ENCODE measurements at places on chromosomes 13 and 19.

GRCh38 chr19:772730-773436 lies 22.0 kb downstream of the MISP start:
- no peak for DNase-seq

GRCh38 chr13:90276216-90276615 lies 1071.3 kb upstream of the MIR17HG start:
- no peak for DNase-seq

DNA sequence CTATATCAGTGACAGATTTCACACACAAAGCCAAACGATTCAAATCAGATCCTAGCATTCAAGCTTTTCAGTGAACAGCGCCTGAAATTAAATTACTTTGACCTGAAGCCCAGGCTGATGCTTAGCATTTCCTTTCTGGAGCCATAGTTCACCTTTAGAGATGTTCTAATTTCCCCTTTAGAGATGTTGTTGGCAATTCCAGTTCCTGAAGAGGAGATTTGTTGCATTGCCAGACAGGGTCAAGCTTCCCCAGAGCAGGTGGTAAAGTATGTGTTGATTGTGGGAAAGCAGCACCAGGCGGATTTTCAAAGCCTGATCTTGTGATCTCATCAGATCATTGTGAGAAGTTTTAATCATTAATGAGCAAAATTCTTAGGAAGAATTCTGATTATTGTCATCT lies 609.8 kb upstream of the KLF12 start:
- DNase-seq: no peak

DNA sequence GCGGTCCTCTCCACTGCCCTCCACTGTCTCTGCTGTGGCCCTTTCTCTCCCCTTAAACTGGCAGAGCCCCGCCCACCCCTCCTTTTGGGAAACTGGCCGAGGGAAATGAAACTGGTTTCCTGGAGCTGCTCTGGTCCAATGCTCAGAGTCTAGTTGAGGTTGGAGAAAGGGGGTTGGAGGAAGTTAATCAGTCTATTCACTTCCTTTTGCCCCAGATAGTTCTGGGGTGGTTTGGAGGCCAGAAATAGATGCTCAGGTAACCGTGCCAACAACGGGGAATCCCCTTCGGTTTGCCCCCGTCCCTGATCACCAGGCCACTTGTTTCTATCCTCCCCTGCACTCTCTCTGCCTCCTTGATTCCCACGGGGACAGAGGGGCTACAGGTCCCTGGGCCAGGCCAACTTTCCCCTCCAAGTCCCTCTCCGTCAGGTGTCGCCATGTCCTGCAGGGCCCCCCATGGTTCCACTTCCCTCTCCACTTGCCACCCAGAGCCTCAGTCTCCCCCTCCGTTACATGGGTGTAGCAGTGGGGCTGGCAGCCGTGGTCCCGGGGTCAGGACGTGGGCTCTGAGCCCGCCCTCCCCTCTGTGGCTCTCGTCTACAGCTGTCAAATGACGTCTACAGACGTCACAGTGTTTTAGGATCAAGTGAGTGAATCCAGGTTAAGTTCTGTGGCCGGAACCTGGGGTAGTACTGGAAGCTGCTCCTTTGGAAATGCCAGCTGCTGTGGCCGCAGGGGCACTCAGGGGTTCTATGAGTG lies at the start of gene IL4I1:
TSS of gene IL4I1 (minus strand) at position 25 of the 759 bp plus-strand sequence. CDS start 727 bp downstream, outside the sequence.
- DNase-seq: no peak

DNA sequence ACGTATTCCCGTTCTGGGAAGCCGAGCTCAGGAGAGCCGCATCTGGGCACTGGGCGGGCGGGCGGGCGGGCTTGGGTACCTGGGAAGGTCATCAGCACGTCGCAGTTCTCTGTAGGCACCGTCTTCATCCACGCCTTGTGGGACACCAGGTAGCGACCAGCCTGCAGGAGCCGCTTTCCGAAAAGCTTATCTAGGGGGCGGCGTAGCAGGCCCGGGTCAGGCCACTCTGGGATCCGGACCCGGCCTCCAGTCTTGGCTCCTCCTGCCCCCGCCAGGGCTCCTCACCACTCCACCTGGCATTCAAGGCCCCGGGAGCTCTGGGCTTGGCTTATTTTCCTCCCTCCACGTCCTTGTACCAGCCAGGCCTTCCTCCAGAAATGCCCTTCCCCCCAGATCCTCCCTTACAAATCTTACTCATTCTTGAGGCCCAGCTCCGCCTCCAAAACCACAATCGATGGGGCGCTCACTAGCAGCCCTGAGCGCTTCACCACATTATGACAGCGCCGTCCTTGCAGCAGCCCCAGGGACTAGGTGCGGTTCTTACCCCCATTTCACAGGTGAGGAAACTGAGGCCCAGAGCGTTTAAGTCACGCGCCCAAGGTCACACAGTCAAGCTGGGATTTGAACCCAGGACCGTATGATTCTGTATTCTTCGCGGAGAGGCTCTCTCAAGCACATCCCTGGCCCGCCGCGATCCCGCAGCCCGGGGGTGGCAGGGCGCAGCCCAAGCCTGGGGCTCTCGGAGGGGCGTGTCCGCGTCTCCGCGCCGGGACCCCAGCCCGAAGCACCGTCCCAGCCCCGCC lies 843 bp downstream of the ANO8 start:
- peak; percentile 58 for DNase-seq

GRCh38 chr19:19550485-19550929 lies 12.4 kb downstream of the CILP2 start:
- peak; percentile 86 for DNase-seq

- no peak for DNase-seq
These were observed 60.1 kb upstream of the MYCBP2 start for GRCh38 chr13:77386880-77387606.

DNA sequence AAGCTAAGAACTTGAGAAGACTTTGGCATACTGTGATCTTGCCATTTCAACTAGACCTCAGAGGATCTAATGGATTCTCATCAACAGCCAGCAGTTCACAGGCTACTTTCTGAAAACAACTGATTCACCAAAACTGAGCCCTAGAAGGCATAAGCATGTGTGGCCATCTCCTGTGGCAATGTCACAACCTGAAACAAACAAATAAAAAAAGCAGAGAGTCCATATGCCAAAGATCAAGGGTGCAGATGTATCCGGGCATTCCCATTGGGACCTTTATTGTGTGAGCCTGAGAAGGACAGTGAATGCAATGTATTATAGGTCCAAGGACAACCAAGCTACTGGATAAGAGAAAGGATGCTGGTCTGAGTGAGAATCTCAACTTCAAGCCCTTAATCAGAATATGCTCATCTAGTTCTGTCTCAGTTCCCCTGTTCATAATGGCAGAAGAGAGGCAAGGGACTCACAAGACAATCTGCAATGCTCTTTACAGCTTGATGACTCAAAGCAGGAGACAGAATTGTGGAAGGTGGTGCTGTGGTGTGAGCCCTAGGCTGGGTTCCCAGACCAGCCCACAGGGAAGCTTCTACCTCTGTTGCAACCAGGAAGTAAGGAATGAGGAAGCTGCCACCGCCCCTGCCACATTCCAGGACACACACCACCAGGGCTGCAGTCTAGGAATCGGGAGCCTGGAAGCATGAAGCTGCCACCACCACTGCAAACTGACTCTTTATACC lies 133.7 kb downstream of the RAP2A start:
- DNase-seq: peak; percentile 27

DNA sequence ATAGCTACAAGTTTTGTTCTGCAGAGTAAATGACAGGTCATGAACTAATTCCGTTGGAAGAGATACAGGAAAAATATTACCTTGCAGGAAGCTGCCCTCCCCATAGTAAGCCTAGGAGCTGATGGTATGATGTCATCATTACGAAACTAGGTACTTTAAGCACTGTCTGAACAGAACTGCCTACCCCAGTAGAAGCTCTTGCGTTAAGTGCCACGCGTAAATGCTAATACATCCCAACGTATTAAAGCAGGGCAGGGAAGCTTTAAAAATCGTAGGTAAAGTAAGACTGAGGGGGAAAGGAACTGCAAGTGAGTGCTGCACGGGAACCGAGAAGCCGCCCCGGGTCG lies 572 bp downstream of the UGGT2 start:
- no peak for DNase-seq

GRCh38 chr13:67438465-67438864 lies 208.3 kb upstream of the PCDH9 start:
- DNase-seq: no peak

- DNase-seq: no peak
These were observed 13.8 kb upstream of the ZNF724 start for GRCh38 chr19:23263870-23264590.

GRCh38 chr19:43748685-43749084 lies 6.1 kb downstream of the SMG9 start:
- no peak for DNase-seq

DNA sequence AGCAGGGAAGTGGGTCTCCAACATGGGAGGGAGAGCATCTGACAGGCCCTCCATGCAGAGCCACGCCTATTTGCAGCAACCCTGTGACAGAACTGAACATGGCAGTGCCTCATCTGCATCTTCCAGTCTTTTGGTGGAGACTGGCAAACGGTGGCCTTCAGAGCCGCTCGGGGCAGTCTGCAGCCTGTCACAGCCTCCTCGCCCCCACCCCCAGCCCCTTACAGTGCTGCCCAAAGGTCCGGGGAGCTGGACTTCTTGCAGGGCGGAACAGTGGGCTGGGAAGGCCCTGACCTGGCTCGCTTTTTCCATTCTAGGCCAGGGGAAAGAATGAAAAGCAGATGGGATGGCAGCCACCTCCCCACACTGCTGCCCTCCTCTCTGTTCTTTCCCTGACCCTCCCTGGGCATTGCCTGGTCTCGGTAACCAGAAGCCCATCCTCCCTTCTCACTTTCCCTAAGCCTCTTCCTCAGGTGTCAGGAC lies 2.7 kb downstream of the CALM3 start:
- no peak for DNase-seq

GRCh38 chr19:738509-739128 lies 12.3 kb upstream of the MISP start:
- DNase-seq: no peak

DNA sequence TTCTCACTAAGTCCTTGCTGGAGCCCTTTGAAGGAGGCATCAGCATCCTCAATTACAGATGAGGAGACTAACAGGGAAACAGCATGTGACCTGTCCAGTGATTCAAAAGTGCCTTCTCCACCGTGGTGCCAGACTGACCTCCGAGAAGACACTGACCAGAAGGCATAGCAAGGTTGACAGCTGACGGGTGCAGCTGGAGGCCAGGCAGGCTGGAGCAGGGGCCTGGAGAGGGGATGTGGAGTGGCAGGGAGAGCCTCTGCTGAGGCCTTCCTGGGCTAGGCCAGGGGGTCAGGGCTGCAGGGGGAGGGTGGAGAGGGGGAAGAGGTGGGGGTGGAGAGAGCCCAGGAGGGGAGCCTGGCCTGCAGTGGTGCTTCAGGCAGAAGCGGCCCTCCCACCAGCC lies 66.3 kb downstream of the KCTD15 start:
- DNase-seq: no peak

GRCh38 chr19:41882568-41883462 lies at the start of gene ARHGEF1:
Gene ARHGEF1, plus strand, starts transcription at chr19:41883184. Its CDS starts 4,899 bp downstream, at chr19:41888083.
- peak; percentile 64 for DNase-seq

- no peak for DNase-seq
These were observed 19.3 kb downstream of the SLC25A30 start for GRCh38 chr13:45398877-45399276.

GRCh38 chr13:110150384-110151101 lies 156.4 kb downstream of the COL4A1 start:
- DNase-seq: no peak

DNA sequence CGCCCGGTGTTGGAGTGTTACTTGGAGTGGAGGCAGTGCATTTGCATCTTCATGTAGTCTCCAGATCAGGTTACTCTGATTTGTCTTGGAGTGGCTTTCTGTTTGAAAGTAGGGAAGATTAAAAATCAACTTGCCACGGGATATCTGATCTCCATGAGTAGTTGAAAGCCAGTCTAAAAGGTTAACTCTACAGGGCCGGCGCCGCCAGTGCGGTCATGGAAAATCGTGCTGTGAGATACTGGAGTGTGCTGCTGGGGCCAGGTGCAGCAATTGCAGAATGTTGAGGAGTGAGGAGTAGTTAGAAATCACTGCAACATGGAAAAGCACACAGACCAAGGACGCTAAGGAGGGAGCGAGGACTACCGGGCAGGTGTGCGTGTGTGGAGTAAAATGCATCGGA lies 175.0 kb downstream of the STK24 start:
- no peak for DNase-seq

GRCh38 chr13:39415008-39415802 lies 187.8 kb downstream of the LHFPL6 start:
- peak; percentile 64 for DNase-seq

- no peak for DNase-seq
These were observed 422 bp upstream of the ZNF575 start for GRCh38 chr19:43532571-43532961.

All from femur (tissue), 1 donor.